CD4-positive, alpha-beta T cell treated with Interleukin-15 for 1 hour (primary cell): ENCODE measurements at places on chromosomes 3 and 15.

- no peak for DNase-seq
These were observed 202.2 kb upstream of the CMC1 start for GRCh38 chr3:28039234-28039633.

DNA sequence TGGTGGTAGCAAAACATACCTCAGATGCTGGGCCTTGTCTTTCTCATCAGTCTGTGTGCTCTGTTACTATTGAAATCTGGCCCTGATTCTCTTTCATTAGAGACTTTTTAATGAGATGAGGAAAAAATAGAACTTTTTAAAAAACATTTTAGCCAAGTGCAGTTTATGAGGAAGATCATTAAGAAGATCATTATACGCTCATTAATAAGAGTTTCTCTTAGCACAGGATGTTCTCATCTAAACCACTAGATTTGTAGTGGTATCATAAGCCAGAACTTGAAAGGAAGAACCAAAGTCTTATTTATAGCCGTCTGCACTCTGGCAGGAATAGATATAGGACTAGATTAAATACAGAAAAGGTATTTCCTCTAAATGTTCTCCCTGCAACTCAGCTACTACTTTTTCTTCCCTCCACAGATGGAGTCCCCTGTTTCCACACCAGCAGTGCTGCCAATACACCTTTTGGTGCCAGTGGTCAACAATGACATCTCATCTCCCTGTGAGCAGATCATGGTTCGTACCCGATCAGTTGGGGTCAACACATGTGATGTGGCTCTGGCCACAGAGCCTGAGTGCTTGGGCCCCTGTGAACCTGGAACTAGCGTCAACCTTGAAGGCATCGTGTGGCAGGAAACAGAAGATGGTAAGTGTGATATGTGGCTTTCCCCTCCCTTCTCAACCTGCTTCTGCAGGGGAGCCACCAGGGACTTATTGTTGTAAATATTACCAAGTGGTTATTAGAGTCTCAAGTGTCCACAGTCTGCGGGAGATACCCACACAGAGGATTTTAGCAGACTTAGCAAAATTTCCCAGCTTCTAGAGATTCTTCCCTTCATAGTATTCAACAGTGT, 152.8 kb downstream of the RBPMS2 start:
- DNase-seq = peak; percentile 58

DNA sequence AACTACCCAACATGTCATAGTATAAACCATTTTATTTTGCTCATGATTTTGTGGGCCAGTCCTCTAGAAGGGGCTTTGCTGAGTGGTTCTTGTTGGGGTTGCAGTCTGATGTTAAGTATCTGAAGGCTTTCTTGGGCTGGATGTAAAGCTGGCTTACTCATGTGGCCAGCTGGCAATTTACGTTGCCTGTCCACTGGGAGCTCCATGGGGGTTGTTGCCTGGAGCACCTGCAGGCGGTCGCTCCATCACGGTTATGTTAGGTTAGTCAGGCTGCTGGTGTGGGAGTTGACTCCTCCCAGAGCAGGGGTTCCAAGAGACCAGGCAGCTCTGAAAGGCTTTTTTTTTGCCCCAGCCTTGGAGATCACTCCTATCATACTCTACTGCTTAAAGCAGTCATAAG, 98.1 kb downstream of the NR1D2 start:
- no peak for DNase-seq

DNA sequence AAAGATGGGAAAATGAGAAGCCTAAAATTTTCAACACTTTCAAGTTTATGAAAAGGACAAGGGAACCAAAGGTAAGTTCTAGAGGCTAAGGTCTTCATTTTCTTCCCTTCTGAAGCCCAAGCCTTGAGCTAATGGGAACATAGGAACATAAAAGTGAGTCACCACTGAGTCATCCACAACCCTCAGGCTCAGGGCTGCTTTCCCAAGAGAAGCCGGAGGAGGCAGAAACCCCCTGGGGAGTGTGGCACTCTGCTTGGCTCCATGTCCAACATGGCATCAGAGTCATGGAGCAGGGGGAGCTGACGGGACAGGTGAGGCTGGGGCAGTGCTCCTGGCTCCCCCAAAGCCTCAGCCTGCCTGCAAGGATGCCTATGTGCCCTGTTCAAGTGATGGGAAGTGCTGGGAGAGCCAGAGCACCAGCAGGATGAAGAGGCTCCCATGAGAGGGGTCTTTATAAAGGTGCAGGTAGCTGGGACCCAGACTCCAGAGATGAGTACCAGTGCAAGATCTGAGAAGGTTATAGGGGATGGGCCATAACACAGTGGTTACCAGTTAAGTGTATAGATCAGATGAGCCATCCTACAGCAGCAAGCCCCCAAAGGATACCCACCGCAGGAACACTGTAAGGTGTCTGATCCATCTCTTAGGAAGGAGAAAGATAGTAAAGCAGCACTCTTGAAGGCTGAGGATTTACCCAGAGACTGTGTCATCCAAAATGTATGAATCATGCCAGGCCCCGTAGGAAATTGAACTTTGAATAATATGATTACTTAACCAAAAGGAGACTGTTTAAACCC, 31.8 kb upstream of the RYR3 start:
- DNase-seq = no peak

GRCh38 chr3:9279966-9280365, 30.5 kb upstream of the SRGAP3 start:
- DNase-seq = no peak

- no peak for DNase-seq
These were observed 228.2 kb upstream of the ZPLD1 start for GRCh38 chr3:102206511-102207031.

DNA sequence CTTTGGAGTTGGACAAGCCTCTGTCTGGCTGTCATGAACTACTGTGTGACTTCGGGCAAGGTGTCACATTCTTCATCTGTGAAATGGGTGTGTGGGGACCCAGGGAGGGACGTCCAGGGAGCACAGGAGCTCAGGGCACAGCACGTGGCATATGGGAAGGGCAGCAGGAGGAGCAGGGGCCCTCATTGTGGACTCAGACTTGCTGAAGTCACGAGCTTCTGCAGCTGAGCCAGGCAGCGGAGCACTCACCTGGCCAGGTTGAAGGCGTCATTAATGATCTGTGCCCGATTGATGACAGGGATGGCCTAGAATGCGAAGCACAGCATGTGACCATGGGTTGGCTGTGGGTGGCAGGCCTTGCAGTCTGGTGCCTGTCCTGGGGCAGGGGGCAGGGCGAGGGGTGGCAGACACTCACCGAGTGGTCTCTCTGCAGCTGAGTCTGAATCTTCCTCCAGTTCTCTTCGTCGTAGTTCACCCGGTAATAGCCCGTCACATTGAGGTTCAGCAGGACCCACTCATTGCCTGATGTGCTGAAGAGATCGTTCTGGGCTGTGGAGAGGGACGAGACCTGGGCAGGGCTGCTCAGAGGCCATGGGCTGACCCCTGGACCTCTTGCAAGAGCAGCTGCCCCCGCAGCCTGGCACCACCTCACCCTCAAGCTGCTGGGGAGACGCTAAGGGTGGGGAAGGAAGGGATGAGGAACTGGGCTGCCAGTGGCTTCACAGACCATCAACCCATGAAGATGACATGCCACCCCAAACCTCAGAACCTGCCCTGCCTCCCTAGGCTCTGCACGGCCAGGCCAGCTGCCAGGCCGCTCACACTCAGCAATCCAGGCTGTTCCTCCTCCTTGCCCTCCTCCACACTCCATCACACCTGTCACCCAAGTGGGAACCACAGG, 15.4 kb downstream of the ANPEP start:
- DNase-seq = no peak

GRCh38 chr15:48592933-48593332, 52.6 kb downstream of the FBN1 start:
- DNase-seq = no peak

DNA sequence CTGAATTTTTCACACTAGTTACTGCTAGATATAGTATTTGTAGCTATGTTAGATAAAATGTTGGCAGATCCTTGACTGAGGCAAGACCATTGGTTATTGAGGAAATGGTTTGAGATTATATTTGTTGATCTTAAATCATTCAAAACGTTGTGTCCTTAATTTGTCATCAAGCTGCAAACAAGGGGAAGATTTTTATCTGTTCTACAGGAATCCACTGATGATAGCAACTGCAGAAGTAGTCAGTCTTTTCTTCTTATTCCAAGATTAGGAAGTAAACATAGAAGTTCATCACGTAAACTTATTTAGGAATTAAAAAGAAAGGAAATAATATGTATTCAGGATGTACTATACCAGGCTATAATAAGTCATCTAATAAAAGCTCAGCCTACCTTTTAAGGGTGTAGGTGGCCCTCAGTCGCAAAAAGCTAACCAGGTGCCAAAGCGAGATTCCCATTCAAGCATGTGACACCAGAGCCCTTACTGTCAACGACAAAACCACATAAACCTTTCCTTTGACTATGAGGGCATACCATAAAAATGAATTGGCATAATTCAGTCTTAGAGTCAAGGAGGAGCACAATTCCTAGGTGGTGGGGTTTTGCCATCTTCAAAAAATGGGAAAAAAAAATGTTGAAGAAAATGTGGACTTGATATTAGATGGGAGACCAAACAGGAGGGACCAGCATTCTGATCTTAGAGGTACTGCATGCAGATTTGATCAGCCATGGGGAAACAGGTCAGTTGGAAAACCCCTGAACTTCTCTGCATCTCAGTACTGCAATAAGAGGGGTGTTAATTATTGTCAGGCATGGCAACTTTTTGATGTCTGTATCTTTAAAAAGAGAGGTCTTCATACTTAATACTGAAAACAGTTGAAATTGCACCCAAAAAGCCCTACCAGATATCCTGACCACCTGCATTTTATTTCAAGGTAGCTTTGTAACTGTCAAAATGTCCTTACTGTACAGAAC, 212.5 kb upstream of the UBE2E1 start:
- no peak for DNase-seq

DNA sequence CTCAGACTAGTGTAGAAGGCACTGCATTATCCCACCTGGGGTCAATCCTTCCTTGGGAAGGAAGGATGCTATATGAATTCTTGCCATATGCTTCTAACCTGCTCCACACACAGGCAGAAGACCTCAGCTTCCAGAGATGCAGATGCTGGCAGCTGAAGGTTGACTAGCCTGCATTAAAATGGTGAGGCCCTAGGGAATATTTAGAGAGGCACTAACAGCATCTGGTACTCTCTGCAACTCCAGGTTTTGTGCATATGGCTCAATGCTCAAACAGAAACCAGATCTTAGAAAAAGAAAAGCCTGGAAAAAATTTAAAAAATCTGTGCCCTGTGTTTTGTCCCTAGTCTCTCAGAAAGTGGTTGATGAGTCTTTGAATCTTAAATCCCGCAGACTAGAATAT, 56.0 kb upstream of the MYRIP start:
- no peak for DNase-seq

DNA sequence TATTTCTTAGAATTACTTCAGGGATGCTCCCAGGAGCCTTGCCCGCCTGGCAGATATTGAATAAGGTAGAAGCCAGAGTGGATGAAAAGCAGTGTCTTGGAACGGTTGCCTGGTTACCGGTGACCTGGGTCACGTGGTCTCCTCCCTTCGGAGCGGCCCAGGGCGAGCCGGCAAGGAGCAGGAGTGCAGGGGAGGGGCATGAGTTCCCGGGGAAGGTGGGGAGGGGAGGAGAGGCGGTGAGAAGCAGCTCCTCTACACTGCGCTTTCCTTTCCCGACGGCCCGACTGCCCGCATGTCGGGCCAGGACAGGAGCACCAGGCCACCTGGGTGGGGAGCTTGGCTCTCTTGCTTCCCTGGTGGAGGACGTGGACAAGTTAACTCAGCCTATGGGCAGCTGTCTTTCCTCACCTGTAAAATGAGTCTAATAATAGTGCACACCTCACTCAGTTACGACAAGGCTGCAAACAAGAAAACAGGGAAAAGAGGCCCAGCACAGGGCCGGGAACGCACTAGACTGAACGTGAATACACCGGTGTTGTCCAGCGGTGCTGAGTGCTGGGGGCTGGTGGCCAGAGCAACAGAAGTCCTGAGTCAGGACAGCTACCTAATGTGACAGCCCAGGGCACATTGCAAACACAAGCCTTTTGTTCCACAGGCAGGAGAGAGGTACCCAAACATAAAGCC, 198.3 kb downstream of the ADAMTS9 start:
- no peak for DNase-seq

- DNase-seq = no peak
These were observed 30.0 kb downstream of the CHST14 start for GRCh38 chr15:40500568-40501330.

- DNase-seq = no peak
These were observed 175.4 kb upstream of the LINGO1 start for GRCh38 chr15:77808075-77808474.

DNA sequence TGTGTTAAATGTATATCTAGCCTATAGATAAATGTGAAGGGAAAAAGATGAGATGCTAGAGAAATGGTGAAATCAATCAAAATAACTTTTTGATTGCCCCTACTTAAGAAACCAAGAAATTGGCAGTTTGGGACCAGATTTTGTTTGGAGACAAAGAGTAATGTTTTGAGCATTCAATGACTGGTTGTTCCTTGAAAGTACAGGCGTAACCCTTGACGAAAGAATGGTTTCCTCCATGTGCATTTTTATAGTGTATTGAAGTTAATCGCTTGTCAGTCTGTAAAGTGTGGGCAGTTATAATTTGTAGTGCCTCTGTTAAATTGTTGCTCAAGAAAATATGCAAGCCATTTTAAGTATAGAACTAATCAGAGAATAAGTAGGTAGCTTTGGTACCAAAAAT, 1.2 kb downstream of the KIF23 start:
- no peak for DNase-seq

GRCh38 chr15:79804838-79805237, 92.0 kb downstream of the MTHFS start:
- DNase-seq = no peak

DNA sequence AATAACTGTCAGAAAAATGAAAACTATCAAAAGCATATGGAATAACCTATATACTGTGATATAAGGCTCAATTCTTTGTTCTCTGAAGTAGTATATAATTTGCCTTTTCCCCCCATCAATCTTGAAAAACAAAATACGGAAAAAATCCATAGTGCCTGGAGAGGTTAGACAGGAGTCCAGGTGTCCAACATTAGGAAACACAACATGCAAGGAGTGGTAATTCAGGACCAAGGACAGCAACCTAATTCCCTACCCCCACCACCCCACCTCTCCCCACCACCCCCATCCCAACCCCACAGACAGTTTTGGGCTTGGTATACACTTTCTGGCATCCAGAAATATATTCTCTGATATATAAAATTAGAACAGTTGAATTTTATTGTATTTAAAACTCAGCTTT, 55.1 kb upstream of the SLC25A26 start:
- no peak for DNase-seq

DNA sequence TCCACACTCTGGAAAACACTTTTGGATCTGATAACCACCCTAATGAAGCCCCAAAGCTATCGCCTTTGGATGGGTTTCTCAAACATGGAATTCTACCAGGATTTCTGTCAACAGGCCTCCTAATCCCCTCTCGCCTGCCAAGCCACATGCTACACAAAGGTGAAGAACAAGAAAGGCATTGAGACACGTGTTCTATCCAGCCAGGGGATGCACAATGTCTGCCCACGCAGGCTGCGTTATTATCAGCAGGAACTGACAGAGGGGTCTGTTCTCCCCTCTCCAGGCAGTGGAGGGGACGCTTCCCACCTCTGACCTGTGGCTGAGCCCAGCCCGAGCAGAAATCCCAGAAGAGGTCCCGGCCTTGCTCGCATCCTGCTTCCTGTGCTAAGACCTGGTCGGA, 45.4 kb upstream of the THBS1 start:
- no peak for DNase-seq

- peak; percentile 67 for DNase-seq
These were observed 135.1 kb upstream of the RASGRP1 start for GRCh38 chr15:38699633-38700230.
